Diencephalon (tissue), 1 donor: ENCODE measurements at places on chromosomes 3 and 15. TPM values are rescaled to one million over a fixed set of nuclear protein-coding genes. Genes with fewer than 3 reads are reported as not detected.

The FETUB gene
- total RNA-seq: not detected

The CHRNA7 gene
- total RNA-seq: 12.7 TPM

The LRRC34 gene
- 24.5 TPM for total RNA-seq

The WDR76 gene
- 12.5 TPM for total RNA-seq

The HCN4 gene
- total RNA-seq: 5.1 TPM

The CPNE9 gene
- total RNA-seq: 12.7 TPM

The BCL2A1 gene
- total RNA-seq: 3.0 TPM

The PRSS50 gene
- not detected for total RNA-seq

The EPHB3 gene
- 20.5 TPM for total RNA-seq

The DUOX1 gene
- under 0.01 TPM for total RNA-seq

The SPTBN5 gene
- 0.92 TPM for total RNA-seq

The NME9 gene
- 6.9 TPM for total RNA-seq

The LRRC31 gene
- total RNA-seq: not detected

The ASB14 gene
- 0.69 TPM for total RNA-seq

The SLC6A6 gene
- total RNA-seq: 12.5 TPM

The ZIC1 gene
- total RNA-seq: 136 TPM

The USP50 gene
- total RNA-seq: 1.2 TPM

The RTP3 gene
- not detected for total RNA-seq

The XCR1 gene
- not detected for total RNA-seq

The TMC3 gene
- 0.23 TPM for total RNA-seq
